DMS 273 treated with DMSO at 0.1 percent for 48 hours (cell line): ENCODE measurements at places on chromosomes 3 and 15.

GRCh38 chr15:85702321-85703101 lies 92.2 kb downstream of the KLHL25 start:
- no peak for DNase-seq

DNA sequence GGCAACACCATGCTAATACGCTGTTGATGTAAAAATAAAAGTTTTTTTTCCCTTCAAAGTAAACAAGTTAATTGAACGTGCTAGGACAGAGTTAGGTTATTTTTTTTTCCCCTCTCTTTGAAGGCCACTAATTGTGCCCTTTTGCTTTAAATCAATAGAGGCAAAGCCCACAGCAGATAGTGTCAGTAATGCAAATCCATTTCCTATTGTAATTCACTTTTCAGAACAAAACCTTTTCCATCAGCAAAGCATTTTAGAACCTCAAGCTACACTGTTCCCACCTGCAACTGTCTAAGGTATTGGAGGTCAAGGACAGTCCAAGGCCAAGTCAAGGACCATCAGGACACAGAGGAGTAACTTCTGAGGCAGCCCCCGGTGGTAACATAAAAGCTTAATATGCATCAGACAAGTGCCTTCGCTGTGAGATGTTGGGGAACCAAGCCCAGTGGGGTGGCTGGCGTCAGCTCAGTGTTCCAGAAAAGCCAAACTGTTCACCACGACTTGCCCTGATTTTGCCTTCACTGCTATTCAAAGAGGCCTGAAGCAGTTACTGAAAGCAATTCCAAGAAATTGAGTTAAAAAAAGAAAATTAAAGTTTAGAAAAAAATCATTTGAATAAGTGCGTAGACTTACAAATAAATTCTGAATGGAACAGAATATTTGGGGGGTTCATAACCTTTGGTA lies 65.8 kb upstream of the ICE2 start:
- DNase-seq = no peak

DNA sequence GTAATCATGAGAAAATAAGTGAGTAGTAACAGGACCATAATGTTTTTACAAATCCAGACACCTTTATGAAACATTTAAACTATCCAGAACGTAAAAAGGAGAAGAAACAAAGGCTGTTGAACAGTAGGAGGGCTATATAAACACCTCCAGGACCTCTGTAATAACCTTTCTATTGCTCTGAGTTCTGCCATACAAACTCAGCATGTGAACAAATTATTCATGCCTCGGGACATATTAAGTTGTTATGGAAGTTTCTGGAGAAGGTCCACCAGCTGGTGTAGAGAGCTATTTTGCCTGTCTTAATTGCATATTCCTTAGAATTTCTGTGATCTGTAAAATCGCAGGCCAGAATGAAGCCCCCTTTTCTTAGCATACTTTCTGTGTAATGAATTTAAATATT lies 256.3 kb downstream of the UBE2E2 start:
- DNase-seq = no peak

GRCh38 chr3:128794067-128794768 lies 68.2 kb downstream of the RAB7A start:
- no peak for DNase-seq

- DNase-seq = peak; percentile 25
These were observed 54.8 kb upstream of the SPESP1 start for GRCh38 chr15:68875377-68876116.

- no peak for DNase-seq
These were observed 1.6 kb upstream of the SIAH2 start for GRCh38 chr3:150764566-150764965.

GRCh38 chr15:67134067-67134838 lies 68.9 kb downstream of the SMAD3 start:
- no peak for DNase-seq

GRCh38 chr3:64080616-64081234 lies 57.4 kb upstream of the PSMD6 start:
- DNase-seq = no peak

- no peak for DNase-seq
These were observed 3.1 kb upstream of the FOXB1 start for GRCh38 chr15:60000824-60001609.

DNA sequence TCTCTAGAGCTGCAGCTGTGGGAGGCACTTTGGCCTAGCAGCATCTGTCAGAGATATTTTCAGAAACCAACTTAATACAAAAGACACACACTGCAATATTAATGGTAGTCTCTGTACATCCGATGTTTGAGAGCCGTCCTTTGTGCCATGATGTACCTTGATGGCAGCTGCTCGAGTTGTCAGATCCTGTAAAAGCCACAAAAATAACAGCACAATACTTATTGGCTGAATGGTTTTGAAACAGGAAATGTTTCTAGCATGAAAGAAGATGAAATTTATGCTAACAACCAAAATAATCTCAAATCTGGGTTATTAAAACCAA lies 445.5 kb upstream of the TBL1XR1 start:
- DNase-seq = no peak

GRCh38 chr3:172280406-172281051 lies 167.7 kb downstream of the GHSR start:
- DNase-seq = no peak

DNA sequence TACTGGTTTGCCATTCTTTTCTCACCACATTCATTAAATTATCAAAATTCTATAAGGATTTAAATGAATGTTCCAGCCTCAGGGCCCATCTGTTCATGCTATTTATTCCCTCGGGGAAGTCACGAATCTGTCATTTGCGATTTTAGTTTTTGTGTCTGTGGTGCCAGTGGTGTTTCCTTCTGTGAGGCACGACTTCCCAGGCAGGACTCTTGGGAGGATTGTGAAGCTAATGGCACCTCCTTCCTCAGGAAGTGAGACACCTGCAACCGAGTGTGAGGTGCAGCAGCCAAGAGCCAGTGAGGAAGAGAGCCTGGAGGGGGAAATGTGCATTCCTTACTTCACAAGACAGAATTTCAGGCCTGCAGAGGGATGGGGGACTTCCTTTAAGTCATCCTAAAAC lies 24.1 kb downstream of the SV2B start:
- DNase-seq = no peak

GRCh38 chr15:95565690-95566089 lies 764.8 kb upstream of the NR2F2 start:
- DNase-seq = no peak

DNA sequence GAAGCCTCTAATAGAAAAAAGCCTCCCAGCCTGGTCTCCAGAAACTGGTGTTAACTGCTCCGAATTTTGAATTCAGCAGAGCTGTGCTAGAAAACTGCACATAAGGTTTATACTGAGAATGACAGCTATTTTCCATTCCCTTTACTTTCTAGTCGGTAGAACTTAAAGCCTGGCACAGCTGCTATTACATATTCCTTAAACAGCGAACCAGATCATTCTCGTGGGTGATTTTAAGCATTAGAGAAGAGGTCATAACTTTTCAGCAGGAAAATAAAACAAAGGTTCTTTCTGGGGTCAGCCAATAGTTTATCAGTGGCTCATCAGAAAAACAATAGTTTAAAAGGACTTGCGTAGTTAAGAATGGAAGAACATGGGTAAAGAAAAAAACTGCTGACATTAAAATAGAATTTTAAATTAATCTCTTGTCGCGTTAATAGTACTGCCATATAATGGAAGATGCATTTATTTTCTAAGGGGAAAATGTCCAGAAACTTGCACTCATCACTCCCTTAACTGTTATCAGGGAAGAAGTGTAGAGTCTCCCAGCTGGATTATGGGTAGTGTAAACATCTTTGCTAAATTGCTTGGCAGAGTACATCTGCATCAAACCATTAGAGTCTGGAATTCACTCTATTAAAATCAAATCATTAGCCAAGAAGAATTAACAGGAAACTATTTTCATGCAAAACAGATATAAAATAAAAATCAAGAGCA lies 7.9 kb downstream of the VGLL4 start:
- no peak for DNase-seq

DNA sequence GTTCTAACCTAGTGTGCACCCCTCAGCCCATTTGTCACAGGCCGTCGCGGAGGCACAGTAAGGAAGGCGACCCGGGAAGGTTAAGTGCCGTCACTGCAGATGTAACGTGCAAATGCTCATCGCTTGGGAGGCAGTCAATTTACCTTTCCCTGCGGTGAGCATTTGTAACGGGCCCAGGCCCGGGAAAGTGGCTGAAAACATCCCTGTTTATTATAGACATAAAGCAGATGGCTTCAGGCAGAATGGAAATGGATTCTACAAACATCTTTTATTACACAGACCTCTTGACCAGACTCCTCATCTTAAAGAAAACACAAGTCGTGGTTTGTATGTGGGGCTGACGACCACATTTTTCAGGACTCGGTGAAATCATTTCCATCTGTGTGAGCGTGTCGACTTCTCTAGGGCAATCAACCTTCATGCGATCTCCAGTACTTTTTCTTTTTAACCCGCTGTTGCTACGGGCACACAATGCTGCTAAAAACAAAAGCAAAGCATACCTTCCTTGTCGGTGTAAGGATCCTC lies 43.6 kb downstream of the NMNAT3 start:
- no peak for DNase-seq

GRCh38 chr15:38617831-38618230 lies 53.2 kb upstream of the RASGRP1 start:
- no peak for DNase-seq

- peak; percentile 35 for DNase-seq
These were observed 175.7 kb downstream of the ALCAM start for GRCh38 chr3:105542282-105543019.

DNA sequence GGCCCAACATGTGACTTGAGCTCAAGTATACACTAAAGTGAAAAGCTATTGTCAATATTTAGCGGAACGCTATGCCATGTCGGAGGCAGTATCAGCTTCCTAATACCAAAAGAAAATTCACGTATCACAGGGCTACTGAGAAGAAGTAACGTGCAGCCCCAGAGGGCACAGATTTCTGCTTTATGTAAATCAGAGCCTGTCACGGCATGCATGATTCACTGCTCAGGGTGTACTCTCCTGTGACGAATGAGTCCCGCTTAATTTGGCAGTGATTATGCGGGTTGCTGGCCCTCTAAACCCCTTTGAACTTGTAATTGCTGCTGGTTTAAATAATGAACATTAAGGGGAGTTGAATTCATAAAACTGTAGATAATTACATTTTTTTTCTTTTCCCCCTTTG lies 85.3 kb downstream of the MEIS2 start:
- peak; percentile 19 for DNase-seq

GRCh38 chr15:31222773-31223341 lies 103.8 kb upstream of the KLF13 start:
- DNase-seq = no peak

DNA sequence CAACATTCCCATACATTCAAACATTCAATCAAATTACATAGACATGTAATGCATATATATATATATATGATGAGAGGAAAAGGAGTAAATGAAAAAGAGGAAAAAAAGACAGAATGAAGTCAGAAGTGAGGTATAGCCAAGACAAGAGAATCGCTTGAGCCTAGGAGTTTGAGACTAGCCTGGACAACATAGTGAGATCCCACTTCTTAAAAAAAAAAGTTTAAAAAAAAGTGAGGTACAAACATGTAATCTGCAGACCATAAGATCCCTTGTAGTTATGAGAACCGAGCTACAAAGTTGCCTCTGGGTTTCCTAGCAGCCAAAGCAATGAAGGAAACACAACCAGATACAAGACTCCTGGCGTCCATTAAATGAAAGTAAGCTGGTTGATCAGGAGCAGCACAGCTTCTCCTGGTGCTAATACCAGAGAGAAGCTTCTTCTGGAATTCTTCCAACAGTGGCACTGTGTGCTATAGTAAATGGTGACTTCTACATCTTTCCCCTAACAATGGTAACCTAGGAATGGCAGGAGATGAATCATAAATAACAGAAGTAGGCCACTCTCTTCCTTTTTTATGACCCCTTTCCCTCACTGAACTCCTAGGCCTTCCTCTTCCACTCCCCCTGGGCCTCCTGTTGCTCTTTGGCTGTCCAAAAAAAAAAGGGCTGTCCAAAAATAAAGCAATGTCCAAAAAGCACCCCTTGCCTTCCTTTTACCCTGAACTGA lies 3.5 kb downstream of the KCNMB3 start:
- DNase-seq = no peak

- no peak for DNase-seq
These were observed 21.7 kb downstream of the LEKR1 start for GRCh38 chr3:156847752-156848448.

DNA sequence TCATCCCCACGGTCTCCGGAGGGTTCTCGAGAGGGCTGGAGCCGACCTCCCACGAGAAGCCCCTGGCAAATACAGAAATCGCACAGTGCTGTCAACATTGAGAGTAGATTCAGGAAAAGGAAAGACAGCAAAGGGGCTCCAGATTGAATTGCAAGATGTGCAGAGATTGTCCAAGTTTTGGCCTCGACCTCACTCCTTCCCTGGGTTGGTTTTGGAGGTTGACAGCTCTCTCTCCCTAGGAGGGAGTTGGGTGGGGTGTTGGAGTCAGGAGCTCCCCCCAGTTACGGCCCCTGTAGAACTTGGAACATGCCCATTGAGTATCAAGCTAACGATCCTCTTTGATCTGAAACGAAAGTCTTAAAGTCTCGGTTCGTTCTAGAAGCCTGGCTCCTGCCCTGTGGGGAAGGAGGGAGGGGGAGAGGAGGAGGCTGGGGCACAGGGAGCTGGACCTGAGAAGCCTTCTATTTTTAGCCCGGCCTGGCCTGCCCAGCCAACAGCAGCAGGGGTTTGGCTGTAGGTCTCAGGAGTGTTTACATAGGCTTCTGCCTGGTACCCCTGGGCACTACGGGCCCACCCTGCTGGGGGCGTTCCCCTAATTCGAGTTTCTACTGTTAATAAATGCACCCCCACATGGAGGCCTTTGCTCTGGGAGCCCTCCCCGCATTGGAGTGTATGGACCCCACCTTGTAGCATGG lies 672 bp upstream of the KY start:
- DNase-seq = no peak

DNA sequence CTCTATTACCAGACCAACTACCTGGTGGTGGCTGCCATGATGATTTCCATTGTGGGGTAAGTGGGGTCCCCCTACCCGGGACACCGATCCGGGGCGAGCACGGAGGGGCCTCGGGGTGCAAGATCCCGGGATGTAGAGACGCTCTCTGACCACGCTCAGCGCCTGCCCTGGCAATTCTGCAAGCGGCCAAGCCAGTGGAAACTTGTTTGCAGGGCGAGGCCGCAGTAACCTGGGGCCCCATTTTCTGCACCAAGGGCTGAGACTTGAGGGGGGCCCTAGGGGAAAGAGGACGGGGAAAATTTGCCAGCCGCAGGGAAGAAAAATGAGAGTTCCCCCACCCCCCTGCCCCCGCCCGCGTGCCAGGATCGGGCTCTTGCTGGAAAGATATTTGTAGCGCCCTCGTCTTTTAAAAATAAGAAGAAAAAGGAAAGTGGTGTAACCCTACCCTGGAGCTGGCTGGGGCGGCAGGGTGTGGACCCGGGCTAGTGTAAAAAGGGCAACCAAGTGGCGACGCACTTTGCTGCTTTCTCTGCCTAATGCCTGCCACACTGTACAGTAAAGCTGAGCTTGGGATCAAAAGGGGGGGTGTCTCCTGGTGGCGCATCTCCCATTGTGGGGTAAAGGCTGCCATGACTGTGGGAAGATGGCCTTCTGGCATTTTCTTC lies 563 bp downstream of the ARL6IP5 start:
- no peak for DNase-seq
